OCI-LY7 (cell line): ENCODE measurements at places on chromosomes 1 and 21.
A peak's percentile ranks its signal among the peaks of the same experiment; 100 is the strongest.

- peak; percentile 38 for DNase-seq
These were observed 14.1 kb upstream of the DEGS1 start for GRCh38 chr1:224168859-224169380.

GRCh38 chr1:96291468-96291867 lies 430.1 kb upstream of the PTBP2 start:
- no peak for DNase-seq

DNA sequence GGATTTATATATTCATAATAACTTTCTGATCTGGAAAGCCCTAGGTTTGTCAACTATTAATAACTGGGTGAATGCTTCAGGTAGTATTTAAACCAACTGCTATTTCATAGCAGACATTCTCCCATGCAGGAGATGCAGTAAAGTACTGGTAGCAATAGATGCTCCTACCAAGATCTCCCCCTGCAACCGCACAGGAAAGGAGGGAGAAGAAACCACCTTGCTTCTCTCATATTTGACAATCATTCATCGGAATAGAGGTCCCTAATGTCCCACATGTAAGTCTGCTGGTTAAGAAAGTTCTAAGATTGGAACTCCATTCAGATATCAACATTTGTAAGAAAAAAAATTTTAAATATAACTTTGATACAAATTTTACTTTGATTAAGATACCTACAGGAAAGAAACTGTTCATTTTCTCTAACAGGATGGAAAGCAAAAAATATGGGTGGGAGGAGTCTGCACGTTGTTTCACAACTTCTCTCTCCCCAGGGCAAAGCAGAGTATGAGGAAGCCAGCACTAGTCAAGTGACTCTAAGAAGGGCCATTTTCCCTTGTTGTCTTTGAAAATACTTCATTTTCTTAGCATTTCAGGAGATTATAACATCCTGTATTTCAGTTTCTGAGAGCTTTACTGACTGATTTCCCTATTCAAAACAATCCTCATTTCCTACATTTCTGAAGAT lies at the start of gene PYHIN1:
TSS of gene PYHIN1 (plus strand) at position 498 of the 683 bp plus-strand sequence. CDS start 5,359 bp downstream, outside the sequence.
- DNase-seq = peak; percentile 79

- DNase-seq = no peak
These were observed 102.3 kb upstream of the NEK7 start for GRCh38 chr1:198054510-198054909.

GRCh38 chr1:212722270-212722957 lies 22.8 kb upstream of the BATF3 start:
- DNase-seq = no peak

GRCh38 chr1:178620584-178621475 lies 104.2 kb upstream of the RALGPS2 start:
- no peak for DNase-seq

DNA sequence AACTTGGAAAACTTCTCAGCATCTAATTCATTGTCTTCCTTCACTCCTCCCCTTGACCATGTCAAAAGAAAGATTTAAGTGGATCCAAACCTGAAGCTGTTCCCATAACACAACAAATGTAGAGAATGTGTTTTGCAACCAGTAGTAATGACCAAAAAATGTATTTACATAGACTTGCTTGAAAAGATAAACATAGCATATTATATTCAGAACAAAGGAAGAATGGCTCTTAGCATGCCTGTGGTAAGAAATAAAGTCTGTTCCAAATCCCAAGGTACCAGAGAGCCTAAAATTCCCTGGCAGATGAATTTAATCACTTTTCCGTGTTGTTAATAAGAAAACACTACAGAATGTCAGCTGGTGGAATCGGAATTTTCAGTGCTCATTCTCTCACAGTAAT lies 36.8 kb downstream of the FMO3 start:
- DNase-seq = no peak

- no peak for DNase-seq
These were observed 1.9 kb upstream of the STMN1 start for GRCh38 chr1:25908161-25908560.

GRCh38 chr1:100628631-100629081 lies 90.7 kb downstream of the GPR88 start:
- DNase-seq = no peak

DNA sequence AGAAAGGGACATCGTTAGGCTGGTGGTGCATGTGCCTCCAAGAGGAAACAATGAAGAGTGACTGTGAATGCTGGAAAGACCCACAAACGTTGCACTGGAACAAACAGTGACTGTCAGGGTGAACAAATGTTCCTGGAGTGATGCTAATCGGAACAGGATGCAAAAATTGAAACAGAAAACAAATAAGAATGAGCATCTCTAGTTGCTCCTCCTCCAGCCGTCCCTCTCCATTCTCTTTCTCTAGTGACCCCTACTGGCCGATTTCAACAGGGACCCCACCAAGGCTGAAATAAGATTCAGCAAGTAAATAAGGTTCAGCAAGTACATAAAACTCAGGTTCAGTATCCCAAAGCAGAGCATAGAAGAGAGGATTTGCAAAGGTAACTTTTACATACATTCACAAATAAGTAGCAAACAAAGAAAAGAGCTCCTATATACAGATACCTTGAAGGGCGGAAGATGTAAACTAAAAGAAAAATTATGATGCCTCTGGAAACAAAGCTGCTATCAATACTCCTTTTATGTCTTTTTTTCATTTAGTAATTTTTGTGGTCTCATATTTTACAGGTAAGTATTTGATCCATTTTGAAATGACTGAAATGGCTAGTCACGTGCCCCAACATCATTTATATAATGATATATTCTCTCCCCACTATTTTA lies 836.1 kb upstream of the ADAMTS5 start:
- DNase-seq = peak; percentile 4

DNA sequence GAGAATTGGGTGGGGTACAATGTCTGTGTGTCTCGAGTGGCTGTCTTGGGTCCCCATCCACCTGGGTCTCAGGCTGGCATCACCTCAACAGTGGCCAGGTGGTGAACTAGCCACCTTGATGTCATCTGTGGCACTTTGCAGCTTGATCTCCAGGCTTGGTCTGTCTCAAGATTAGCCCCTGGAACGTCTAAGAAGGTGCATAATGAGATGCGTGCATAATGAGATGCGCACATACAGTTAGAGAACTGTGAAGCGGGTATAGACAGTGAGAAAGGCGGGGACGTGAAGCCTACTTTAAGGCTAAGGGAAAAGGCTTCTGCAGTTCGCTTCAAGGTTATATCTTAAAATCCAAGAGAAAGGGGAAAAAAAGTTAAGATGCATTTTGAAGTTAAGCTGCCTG lies 98.7 kb downstream of the WDR4 start:
- DNase-seq = no peak

- no peak for DNase-seq
These were observed 46.1 kb downstream of the ACKR1 start for GRCh38 chr1:159250638-159251216.

DNA sequence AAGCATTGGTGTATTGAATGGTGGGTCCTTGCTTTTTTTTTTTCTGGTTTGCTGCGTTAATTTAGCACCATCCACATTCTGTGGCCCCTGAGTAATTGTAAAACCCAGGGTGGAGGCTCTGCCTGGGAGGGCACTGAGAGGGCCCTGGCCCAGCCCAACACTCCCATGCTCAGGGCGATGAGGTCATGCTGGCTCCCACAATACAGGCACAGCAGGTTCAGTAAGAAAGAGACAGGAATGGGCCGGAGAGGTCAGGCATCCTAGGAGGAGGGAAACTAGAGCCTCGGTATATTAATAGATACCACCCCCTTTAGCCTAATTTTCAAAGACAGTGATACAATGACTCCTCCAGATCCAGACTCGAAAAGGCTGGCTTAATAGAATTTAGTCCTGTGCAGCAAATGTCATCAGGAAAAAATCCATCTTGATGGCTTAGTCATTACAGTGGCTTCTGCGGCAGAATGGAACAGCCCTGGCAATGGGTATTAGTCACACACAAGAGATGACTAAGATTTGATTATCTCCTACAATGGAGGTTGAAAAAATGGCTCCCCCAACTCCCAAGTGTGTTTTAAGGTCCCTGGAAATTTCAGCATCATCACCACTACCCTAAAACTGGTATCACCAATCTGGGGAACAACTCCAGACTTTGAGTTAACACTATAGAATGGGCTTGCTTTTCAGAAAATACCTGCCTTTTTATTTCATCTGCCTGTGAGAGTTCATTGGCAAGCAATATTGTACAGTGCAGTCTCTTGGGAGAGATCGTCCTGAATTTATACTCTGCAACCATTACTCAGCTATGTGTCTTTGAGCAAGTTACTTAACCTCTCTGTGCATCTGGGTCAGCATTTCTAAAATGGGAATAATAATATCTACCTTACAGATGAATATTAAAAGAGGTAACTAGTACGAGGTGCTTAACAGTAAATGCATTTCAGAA lies 43.9 kb upstream of the LYST start:
- DNase-seq = no peak

GRCh38 chr21:46456750-46457149 lies 1.9 kb upstream of the DIP2A start:
- no peak for DNase-seq

DNA sequence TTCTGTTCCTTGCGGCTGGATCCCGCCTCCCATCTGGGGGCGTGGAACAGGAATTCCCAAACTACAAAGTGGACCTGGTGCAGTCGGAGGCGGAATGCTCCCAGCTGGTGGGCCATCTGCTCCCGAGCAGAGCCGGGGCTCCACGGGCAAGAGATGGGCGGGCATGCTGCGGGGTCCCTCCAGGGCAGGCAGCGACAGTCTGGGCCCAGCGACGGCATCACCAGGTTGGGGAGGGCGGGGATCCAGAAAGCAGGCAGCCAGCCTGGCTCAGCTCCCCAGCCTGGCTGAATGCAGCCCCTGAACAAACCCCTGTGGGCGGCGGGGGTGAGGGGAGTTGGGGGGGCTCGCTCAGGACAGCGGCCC lies 3.6 kb downstream of the MEGF6 start:
- DNase-seq = no peak

- no peak for DNase-seq
These were observed 235.0 kb downstream of the PTGER3 start for GRCh38 chr1:70812442-70813109.

- no peak for DNase-seq
These were observed 14.0 kb upstream of the TRIM63 start for GRCh38 chr1:26081267-26082019.

DNA sequence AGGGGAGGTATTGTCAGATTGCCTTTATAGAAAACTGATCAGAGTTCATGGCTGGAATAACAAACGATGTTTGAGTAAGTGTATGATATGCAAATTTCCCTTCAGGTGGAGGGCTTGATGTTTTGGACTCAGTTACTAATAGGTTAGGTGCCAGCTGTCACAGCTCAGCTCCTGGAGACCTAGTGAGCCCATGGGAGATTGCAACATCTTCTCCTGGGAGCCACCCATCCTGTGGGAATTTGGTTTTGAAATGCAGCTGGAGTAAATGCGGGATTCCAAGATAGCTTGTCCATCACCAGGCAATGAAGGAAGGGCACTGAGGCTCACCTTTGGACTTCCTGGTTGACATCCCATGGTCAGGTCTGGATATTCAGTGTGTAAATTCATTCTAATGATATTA lies 211.4 kb upstream of the NRIP1 start:
- no peak for DNase-seq

GRCh38 chr1:108639899-108640560 lies 20.9 kb downstream of the HENMT1 start:
- DNase-seq = no peak

GRCh38 chr1:169488157-169488556 lies 2.4 kb upstream of the SLC19A2 start:
- no peak for DNase-seq

DNA sequence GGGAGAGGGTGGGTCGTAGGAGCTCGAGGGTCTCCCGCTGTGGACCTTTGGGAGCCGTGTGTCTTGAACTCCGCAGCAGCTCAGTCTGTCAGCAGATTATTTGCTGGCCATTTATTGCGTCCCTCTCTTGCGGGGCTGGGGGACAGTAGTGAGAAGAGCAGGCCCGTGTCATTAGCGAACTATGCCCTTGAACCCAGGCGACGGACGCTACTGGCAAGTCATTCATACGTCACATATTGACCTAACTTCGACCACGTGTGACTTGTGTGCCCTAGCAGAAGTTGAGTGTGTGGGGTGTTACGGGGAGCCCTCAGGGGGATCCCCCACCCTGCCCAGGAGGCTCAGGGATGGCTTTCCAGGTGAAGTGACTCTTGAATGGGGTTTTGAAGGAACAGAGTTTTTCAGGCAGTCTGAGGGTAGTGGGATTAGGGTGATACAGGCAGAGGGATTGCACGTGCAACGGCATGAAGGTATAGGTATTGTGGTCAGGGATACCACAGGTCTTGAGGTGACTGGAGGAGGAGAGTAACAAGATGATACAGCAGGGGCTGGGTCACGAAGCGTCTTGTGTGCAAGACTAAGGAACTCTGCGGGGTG lies 13.0 kb downstream of the RCC1 start:
- DNase-seq = peak; percentile 64

GRCh38 chr1:205343431-205344065 lies 13.2 kb downstream of the KLHDC8A start:
- DNase-seq = no peak

DNA sequence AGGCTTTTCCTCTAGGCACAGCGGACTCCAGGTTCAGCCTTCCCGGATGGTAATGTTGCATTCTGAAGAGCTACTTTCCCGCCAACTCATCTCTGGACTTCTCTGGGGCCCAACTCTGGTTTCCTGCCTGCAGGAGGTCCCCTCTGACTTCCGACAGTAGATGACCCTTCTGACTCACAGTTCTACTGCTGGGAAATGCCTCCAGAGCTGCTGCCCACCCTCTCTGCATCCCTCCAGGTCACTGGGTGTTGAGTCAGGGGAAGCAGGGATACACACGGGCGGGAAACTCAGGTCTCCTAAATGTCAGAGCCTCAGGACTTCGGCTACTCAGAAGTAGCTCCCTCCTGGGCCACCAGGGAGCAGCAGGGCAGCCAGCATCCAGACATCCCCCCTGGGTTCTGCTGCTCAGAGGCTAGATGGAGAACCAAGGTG lies 2.1 kb upstream of the KIF21B start:
- DNase-seq = peak; percentile 43

DNA sequence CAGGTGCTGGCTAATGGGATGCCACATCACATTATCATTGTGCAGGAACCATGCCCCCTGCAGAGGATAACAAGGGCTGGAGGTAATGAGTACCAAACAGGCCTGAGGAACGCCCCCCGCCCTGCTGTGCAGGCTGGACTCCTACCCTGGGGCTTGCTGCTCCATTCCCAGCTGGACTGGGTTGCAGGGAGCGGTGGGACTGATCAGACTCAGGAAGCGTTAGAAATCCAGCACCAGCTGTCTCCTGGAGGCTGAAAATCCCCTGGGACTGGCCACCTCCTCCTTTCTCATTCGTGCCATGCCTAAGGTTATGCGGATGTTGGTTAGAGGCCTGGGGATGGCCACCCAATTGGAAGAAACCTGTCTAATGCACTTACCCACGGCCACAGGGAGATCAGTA lies 36.9 kb upstream of the POU3F1 start:
- no peak for DNase-seq

DNA sequence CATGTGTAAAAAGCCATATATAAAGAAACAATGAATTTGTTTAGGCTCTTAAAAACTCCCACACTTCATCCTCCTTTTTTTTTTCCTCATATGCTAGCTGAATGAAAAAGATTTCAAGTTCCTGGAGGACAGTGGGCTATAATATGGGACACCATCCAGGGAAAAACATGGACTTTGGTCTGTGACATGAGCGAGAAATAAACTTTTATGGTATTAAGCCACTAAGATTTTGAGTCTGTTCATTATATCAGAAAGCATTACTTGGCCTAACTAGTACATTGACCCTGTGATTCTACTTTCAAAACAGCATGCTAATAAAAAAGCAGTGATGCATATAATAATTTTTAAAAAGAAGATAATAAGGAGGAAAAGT lies 392.3 kb upstream of the CAMK1G start:
- no peak for DNase-seq

GRCh38 chr21:29481641-29482040 lies 182.9 kb downstream of the BACH1 start:
- DNase-seq = no peak

- DNase-seq = no peak
These were observed 63.7 kb downstream of the TOR1AIP2 start for GRCh38 chr1:179813626-179814545.
